Ovary (tissue), 10 donors: ENCODE measurements at places on chromosomes 1 and 21. TPM values are rescaled to one million over a fixed set of nuclear protein-coding genes. Genes with fewer than 3 reads are reported as not detected.
A peak's percentile ranks its signal among the peaks of the same experiment; 100 is the strongest.

- no peak for DNase-seq
Measured at GRCh38 chr1:41758500-41758899, 160.2 kb downstream of the HIVEP3 start.

DNA sequence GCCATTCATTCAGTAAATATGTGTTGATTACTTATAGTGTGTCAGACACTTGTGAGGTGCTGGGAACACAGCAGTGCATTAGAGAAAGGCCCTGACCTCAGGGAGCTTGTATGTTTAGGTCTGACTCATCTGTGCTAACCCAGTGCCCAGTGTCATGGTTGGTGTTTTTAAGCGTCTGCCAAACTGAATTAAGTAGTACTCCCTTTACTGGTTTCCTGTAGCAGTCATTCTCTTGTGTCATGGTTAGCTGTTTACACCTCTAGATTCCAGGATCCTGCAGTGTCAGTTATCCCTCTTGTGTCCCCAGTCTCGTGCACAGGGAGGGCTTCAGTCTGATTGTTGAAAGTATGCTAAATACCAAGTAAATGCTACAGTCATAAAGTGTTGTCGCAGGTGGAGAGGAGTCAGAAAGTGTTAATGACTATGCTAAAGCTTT is 14.2 kb downstream of the UCK2 start:
- DNase-seq = no peak

DNA sequence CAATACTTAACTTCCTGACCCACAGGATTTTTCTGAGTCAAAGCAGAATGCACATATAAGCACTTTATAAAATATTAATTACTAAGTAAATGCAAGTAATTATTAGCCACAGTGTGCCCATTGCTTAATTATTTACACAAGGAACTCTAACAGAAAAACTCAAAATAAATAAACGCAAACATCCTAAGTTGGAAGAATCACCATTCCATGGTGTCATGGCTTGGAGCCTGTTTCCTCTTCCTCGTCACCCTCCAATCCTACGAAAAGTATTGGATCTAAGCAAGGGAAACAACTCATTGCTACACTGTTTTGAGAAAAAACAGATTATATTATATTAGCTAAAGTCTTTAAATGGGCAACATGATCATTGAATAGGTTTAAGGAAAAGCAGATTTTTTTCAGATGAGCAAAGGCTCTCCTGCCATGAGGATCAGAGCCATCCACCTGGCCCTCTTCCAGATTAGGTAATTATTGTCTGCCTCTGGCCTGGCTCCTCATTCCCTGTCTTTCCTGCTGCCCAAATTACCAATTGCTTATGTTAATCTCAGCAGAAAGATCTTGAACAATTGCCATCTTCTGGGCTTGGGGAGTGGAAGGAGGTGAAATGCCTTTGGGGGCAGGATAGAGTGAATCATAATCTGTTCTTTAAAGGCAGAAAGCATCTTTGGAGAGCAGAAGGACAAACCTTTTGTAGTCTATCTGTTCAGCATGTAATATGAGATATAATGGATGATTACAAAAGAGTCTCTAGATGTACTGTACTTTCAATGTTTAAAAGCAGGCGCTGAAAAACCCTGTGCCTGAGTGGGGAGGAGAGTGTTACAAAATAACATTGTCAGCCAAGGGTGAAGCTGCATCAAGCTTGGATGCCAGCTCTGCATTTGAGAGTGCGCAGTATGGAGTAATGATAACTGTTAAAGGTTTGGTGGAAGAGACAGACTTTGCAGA is 121.2 kb downstream of the DUSP10 start:
- DNase-seq = no peak

DNA sequence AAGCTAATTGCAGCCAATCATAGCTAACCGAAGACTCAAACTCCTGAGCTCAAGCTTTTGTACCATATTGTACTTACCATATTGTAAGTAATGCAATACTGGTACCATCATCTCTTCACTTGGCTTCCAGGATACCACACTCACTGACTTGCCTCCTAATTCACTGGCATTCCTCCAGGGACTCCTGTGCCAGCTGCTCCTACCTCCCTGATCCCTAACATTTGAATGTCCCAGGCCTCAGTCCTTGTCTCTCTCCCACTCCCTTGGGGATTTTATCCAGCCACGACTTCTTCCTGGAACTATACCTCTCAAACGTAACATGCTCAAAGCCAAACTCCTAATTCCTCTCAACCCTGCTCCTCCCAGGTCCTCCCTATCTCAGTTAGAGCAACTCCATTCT is 33.8 kb downstream of the USP48 start:
- DNase-seq = no peak

- DNase-seq = no peak
Measured at GRCh38 chr1:246797597-246797996, 73.4 kb downstream of the SCCPDH start.

GRCh38 chr1:156480411-156481192 is 20.0 kb downstream of the MEF2D start:
- no peak for DNase-seq

- no peak for DNase-seq
Measured at GRCh38 chr1:41664861-41665640, 180.6 kb upstream of the EDN2 start.

DNA sequence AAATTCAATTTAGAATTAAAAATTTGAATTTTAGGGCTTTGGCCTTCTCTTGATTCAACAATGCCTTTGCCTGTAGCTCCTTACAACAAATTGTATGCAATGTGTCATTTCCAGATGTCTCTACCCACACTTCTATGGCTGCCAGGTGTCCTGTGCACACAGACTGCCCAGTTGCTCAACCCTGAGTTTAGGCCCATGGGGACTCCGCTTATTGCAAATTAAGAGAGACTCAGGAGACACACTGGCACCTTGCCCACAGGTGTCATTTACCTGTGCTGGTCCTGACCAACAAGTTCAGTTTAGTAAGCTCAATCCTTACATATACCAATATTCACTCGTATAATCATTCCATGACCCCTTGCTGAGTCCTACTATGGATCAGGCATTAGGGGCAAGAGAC is 236.1 kb downstream of the OMA1 start:
- no peak for DNase-seq

DNA sequence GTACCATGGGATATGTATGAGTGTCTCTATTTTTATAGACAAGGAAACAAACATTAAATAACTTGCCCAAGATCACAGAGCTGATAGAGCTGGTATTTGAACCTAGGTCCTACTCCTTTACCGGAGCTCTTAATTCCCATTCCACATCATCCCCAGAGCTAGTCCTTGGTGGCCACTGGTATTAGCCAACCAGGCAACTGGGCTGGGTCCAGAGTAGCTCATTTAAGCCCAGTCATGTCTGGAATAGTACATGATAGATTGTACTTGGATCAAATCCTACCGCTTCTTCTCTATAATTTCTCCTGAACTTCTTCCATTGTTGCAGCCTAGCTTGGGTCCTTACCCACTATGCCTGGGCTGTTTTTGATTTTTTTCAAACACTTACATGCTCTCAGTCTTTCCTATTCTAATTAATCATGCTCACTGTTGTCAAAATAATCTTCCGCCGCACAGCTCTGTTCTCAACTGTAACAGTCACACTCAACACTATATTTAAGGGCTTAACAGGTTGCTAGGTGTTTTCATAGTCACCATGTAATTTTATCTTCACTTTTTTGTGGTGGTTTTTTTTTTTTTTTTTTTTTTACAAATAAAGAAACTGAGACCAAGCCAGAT is 80.2 kb downstream of the COLGALT2 start:
- DNase-seq = no peak

- peak; percentile 58 for DNase-seq
Measured at GRCh38 chr1:27542463-27543273, 52.7 kb upstream of the WASF2 start.

The SERPINC1 gene
- polyA plus RNA-seq = 0.37 TPM

The CD1D gene
- polyA plus RNA-seq = 0.69 TPM

- no peak for DNase-seq
Measured at GRCh38 chr1:25033828-25034705, 104.0 kb upstream of the RUNX3 start.

GRCh38 chr1:61141288-61142042 is 59.1 kb downstream of the NFIA start:
- no peak for DNase-seq

- no peak for DNase-seq
Measured at GRCh38 chr1:245007852-245008251, 143.5 kb upstream of the HNRNPU start.

The CFHR1 gene
- 1.3 TPM for polyA plus RNA-seq

The SIK1 gene
- polyA plus RNA-seq = 6.3 TPM

The CNR2 gene
- 0.10 TPM for polyA plus RNA-seq

The TINAGL1 gene
- 55.0 TPM for polyA plus RNA-seq

DNA sequence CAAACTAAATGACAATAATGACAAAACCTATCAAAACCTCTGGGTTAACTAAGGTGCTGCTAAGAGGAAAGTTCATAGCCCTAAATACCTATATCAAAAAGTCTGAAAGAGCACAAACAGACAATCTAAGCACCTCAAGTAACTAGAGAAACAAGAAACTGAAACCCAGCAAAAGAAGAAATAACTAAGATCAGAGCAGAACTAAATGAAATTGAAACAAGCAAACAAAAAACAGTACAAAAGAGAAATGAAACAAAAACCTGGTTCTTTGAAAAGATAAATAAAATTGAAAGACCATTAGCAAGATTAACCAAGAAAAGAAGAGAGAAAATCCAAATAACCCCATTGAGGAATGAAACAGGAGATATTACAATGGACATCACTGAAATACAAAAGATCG is 44.8 kb upstream of the KIAA0040 start:
- no peak for DNase-seq

DNA sequence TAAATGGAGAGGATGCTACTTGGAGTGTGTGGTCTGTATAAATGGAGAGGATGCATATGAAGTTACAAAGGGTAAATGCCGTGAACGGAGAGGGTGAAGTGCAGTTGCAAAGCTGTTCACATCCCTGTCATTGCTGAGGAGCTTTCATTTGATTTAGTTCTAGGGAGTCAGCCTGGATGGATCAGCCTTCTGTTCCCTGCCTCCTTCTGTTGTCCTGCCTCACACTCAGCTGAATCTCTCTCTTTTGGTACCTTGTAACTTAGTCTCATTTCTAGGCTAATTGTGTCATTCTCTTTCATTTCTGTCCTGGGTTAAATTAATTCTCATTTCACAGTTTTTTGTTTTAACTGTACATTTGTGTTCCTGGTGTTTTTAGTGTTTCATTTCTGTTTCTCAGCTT is 133.2 kb upstream of the COL6A1 start:
- no peak for DNase-seq

The PDZK1IP1 gene
- polyA plus RNA-seq = 0.42 TPM

The CHI3L1 gene
- 6.4 TPM for polyA plus RNA-seq

The AGO3 gene
- 3.8 TPM for polyA plus RNA-seq

The FAM151A gene
- polyA plus RNA-seq = not detected

DNA sequence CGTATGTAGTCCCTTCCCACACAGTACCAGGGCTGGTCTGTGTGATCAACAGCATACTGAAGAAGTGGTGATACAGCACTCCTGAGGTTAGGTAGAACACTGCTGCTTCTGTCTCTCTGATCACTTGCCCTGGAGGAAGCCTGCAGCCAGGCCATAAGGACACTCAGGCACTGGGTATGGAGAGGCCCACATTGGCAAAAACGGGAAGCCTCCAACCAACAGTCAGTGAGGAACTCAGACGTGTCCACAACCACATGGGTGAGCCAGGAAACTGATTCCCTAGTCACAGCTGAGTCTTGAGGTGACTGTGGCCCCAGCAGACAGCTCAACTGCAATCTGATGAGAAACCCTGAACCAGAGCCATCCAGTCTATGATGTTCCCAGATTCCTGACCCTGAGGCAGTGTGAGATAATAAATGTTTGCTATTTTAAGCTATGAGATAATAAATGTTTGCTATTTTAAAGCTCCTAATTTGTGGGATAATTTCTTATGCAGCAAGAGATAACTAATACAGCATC is 62.5 kb downstream of the COQ8A start:
- DNase-seq = no peak

The AMPD1 gene
- polyA plus RNA-seq = 1.8 TPM

DNA sequence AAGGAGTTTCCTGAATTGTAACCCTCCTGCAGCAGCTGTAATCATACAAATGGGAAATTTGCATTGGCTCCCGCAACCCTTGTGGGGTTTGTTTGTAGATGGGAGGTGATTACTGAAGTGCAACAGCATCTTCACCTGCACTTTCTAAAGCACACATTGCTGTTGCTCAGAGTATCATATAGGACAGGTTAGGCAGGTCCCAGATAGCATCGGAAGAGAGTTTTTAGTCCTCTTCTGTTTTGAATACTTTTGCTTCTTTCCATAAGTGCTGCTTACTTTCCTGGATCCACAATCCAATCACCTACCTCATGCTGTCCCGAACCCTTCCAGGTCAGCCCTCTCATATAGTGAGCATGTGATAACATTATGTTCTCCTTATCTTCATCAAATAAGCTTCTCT is 300.4 kb downstream of the PTPRC start:
- no peak for DNase-seq

DNA sequence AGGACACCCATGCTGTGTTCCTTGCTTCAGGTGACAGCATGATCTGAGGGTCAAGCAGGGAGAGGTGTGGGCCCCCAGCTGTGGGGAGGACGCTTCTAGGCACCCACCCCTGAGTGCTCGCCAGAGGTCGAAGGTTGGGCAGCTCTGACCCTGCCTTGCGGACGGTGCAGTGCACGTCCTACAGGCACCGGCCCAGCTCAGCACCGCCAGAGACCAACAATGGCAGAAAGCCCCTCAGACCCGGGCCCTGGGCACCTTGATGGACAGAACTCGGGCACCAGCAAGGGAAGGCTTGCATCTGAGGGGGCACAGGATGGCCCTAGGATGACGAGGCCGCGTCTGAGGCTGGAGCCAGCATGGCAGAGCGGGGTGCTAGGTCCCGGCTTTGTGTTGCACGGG is 24.7 kb downstream of the NADK start:
- peak; percentile 38 for DNase-seq

The TLCD4 gene
- 9.9 TPM for polyA plus RNA-seq

DNA sequence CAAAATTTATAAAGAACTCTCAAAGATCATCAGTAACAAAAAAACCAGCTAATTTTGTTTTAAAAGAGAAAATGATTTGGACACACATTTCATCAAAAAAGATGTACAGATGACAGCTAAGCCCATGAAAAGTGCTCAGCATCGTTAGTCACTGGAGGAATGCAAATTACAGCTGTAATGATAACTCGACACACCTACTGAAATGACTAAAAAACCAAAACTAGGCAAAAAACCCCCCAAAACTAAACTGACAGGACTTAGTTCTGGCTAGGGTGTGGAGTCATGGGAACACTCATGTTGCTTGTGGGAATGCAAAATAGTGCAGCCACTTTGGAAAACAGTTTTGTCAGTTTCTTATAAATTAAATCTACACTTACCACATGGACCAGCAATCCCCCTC is 59.5 kb downstream of the CNIH3 start:
- DNase-seq = no peak

The TCHHL1 gene
- not detected for polyA plus RNA-seq

DNA sequence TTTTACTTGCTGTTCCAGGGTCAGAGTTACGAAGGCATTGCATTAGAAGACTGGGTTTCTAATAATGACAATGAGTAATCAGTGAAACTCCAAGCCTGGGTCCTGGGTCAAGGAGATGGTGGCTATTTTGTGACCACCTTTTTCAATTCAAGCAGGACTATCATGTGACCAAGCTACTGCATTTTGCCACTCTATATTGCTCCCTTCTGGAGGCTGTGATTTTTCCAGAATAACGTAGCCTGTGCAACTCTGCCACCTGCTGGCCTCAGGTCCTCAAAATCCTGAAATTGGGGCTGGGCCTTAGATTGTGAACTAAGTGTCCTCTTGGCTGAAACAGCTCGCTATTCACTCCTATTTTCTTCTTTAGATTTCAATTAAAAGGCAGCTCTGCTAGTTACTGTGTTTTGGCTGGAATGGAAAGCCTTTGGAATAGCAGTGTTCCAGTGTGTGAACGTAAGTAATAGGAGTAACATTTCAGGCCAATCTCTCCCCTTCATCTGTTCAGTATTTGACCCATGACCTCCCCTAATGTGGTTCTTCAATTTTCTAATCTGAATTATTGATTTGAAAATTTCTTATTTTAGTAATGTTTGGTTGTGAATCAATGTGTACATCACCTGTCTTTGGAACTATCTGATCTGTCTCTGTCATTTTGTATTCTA is 52.9 kb upstream of the CD46 start:
- peak; percentile 25 for DNase-seq
